ENCODE measurements at places on chromosomes 12 and 14.

DNA sequence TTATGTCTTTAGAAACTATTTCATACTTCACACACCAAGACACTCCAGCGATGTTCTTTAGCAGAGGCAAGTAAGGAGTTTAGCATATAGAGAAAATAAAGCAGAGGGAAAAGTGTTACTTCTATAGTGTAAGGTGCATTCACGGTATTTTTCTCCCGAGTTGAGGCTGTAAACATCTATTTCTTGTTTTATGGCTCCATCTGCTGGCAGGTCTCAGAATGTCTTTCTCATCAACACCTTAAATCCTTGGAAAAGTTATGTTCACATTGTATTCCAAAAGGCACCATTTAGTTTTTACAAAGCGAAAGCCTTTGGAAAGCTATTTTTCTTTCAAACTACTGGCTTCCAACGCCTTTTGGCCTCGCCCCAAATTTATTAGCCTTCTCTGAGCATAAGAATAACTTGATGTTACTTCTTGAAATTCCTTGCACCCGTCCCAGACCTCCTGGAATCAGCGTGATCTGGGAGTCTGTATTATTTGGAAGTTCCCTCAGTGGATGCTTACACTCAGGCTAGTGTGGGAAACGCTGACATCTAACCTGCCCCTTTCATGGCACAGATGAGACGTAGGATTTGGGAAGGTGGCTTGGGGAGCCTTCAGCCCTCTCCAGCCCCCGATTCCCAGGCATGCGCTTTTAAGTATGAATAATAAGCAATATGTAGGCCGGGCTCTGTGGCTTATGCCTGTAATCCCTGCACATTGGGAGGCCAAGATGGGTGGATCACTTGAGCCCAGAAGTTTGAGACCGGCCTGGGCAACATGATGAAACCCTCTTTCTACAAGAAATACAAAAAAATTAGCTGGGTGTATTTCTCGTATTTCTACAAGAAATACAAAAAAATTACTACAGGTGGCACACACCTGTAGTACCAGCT is 1.9 kb upstream of the PIWIL1 start:
- no peak for DNase-seq

DNA sequence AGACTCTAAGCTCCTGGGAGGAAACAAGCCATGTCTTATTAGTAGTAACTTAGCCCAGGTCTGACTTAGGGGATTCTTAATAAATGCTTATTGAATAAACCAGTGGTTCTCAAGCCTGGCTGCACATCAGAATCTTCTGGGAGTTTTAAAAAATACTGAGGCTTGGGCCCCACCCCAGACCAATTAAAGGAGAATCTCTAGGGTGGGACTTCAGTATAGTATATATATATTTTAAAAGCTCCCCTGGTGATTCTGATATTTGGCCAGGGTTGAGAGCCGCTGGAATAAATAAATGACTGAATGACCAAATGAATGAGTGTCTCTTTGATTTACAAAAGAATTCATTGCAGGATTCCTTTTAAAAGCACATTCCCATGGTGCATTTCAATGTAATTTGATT is 151.5 kb upstream of the GSC start:
- no peak for DNase-seq

DNA sequence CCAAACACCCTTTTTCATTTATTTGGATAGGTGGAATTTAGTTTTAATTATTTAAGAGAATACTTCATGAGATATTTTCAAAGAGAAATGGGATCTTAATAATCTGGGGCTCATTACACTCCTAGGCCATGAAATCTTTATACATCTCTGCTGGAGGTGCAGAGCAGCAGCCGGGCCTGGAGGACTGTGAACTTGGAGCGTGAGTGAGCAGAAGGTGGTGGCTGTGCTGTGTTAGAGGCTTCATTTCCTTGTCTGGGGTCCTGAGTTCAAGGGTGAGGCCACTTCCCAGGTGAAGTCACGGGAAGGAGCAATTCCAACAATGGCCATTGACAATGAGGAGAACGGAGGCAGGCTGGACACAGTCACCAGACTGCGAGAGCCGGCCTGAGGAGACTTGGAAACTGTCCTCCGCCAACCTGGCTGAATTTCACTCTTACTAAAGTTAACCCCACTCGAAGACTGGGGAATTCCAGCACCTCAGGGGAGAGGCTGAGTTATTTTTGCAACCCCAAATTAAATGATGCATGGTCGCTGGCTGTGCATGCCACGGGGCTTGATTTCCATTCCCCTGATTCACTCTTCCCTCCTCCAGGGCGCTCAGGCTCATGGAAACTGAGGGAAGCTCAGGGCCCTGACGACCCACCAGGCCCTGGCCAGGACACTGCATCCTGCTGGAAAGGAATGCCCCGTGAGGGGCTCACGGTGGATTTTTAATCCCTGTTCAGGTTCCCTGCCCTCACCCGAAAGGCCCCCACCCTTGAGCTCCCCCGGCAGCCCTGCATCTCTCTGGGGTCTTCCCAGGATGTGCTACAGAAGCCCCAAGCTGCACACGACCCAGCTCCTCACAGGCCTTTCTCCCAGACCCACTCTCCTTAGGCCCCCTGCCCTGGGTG is 22.6 kb upstream of the TRAF3 start:
- no peak for DNase-seq

- DNase-seq, result no peak
Observed at GRCh38 chr12:102633981-102634605, 153.7 kb upstream of the IGF1 start.

- DNase-seq, result no peak
Observed at GRCh38 chr12:79451978-79452377, 238.8 kb downstream of the PAWR start.

- DNase-seq, result no peak
Observed at GRCh38 chr14:99579903-99580571, 24.0 kb downstream of the CCDC85C start.

DNA sequence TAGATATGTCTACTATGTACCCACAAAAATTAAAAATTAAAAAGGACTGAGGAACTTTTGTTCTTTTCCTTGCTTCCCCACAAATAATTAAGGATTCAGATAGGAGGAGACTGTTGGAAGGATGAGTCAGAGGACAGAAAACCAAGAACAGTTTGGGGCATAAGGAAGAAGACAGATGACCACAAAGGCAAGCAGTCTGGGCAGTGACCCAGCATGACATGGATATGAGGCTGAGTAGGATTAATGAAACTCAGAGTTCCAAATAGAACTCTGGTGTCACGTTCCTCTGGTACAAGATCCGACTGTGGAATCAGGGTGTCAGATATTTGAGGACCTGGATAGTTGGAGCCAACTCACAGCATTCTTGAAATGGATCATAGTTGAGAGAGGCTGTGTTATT is 89.3 kb upstream of the SLC38A4 start:
- no peak for DNase-seq

DNA sequence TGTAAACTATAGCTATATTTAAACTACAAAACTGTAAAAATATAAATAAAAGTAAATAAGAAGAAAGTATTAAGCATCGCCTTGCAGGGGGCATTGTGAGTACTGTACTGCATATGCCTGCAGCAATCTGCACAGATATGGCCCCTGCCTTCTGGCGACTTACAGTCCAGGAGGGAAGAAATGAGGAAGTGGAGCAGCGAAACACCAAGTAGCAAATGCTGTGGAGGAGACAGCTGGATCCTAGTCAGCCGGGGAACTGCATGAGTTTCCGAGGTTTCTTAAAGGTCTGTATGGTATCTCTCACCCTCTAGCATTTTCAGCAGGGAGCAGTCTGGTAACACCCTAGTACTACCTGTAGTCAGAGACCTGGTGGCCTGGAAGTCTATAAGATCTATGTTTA is 256.9 kb downstream of the CACNA1C start:
- no peak for DNase-seq

DNA sequence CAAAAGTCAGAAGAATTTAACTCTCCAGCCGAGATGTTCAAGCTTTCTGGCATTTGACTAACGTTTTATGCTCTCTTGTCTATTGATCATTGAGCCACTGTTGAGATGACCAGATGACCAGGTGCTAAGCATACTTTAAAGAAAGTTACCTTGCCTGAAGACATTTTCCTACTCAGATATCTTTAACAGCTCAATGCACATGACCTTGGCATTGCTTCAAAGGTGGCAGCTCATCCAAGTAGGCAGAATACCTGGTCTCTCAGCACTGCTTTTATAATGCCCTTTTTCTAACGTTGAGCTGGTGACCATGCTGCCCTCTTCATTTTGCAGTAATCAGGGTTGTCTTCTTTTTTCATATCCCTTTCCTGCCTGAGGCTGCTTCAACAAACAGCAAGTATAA is 358.1 kb downstream of the RAD51B start:
- no peak for DNase-seq

DNA sequence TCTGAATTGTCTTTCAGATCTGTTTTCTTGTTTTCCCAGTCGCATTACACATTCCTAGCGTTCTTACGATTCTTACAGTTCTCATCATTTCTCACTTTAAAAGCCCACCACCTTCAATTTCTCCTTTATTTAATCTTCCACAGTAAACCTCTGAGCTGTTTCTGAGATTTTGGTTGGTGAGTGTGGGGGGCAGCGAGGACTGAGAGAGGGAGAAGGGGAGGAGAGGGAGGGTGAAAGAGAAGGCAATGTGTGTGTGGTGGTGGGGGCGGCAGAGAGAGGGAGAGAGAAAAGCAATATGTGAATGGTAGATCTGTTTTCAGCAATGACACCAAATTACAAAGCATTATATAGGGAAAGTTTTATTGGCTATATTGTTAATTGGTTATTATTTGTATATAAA is 282.6 kb downstream of the SOX5 start:
- DNase-seq, result no peak

DNA sequence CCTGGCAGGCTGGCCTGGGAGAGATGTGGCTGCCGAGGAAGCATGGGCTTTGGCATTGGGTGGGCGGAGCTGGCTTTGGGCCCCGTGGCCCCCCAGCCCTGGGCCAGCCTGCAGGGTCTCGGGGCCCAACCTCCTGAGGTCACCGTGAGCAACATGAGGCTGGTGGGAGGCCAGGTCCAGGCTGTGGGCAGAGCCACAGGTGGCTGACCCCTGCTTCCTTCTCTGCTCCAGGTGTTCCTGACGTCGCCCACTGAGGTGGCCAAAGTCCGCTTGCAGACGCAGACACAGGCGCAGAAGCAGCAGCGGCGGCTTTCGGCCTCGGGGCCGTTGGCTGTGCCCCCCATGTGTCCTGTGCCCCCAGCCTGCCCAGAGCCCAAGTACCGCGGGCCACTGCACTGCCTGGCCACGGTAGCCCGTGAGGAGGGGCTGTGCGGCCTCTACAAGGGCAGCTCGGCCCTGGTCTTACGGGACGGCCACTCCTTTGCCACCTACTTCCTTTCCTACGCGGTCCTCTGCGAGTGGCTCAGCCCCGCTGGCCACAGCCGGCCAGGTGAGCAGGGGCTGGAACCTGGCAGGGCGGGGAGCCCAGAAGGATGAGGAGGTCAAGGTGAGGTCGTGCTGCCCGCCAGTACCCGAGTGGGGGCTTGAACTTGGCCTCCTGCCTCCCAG is 5.5 kb downstream of the SLC25A47 start:
- no peak for DNase-seq

DNA sequence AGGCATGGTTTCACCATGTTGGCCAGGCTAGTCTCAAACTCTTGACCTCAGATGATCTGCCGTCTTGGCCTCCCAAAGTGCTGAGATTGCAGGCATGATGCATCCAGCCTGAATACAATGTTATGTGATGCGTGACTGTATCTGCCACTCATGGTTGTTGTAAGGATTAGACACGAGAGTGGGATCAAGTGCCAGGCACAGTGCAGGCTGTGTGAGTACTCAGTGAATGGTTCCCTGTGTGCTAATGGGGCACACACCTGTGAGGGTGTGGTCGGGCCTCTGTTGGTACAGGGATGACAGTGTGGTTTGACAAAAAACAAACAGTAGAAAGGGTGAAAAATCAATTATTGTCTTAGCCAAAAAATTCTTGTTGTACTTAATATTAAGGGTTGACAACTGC is 61.8 kb downstream of the TECPR2 start:
- no peak for DNase-seq

DNA sequence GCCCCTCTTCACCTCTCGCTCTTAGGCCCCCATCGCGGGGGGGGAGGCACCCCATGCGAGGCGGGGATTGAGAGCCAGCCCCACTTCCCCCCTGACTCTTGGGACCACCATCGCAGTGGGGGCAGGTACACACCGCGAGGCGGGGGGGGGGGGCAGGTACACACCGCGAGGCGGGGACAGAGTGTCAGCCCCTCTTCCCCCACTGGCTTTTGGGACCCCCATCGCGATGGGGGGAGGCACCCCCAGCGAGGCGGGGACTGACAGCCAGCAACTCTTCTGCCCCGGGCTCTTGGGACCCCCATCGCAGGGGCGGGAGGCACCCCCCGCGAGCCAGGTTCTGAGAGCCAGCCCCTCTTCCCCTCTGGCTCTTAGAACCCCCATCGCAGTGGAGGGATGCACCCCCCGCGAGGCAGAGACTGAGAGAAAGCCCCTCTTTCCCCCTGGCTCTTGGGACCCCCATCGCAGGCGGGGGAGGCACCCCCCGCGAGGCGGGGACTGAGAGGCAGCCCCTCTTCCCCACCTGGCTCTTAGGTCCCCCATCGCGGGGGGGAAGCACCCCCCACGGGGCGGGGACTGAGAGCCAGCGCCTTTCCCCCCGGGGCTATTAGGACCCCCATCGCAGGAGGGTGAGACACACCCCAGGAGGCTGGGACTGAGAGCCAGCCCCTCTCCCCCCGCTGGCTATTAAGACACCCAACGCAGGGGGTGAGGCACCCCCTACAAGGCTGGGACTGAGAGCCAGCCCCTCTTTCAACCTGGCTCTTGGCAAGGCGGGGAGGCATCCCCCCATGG is 196.5 kb upstream of the PZP start:
- DNase-seq, result no peak

GRCh38 chr12:92629349-92630065 is 73.3 kb upstream of the PLEKHG7 start:
- DNase-seq, result no peak

DNA sequence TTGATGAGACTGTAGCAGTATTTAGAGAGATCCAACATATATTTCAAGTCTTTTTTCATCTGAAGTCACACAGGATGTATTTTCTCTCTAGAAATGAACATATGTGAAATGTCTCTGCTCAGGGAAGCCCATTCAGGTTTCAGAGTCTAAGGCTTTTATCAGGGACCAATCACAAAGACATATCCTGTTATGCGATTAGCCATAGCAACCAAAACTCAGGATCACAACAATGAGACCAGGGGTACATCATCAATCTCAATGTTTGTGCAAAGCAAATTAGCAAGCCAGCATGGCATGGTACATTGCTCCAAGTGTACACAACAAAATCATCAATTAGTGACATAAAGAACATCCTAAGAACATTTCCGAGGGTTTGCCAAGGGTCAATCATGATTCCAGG is 99.2 kb upstream of the AMN1 start:
- DNase-seq, result no peak

DNA sequence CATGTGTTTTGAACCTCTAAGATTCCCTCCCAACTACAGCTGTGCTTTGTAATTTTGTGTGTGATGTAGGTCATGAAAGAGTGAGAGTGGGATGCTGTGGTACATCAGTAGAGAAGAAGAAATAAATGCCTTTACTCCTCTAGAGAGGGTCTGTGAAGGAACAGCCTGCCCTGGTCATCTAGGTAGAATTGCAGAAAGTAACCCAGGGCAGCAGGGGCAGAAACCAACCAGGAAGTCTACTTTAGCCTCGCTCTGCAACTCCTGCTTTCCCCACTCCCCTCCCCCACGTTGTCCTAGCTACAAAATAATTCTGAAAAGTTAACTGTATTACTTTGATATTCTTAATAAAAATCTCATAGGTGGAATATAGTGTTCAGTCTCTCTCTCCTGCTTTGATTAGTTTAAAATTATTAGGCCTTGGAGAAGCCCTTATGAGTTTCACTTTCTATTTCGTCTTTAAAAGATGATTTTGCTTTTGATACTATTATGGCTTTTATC is 7.5 kb downstream of the TBK1 start:
- no peak for DNase-seq

GRCh38 chr14:88935083-88935482 is 110.6 kb downstream of the TTC8 start:
- DNase-seq, result no peak

- DNase-seq, result no peak
Observed at GRCh38 chr12:54259194-54260011, 20.5 kb downstream of the CBX5 start.
